ENCODE measurements at places on chromosomes 16 and 17.
A peak's percentile ranks its signal among the peaks of the same experiment; 100 is the strongest.

DNA sequence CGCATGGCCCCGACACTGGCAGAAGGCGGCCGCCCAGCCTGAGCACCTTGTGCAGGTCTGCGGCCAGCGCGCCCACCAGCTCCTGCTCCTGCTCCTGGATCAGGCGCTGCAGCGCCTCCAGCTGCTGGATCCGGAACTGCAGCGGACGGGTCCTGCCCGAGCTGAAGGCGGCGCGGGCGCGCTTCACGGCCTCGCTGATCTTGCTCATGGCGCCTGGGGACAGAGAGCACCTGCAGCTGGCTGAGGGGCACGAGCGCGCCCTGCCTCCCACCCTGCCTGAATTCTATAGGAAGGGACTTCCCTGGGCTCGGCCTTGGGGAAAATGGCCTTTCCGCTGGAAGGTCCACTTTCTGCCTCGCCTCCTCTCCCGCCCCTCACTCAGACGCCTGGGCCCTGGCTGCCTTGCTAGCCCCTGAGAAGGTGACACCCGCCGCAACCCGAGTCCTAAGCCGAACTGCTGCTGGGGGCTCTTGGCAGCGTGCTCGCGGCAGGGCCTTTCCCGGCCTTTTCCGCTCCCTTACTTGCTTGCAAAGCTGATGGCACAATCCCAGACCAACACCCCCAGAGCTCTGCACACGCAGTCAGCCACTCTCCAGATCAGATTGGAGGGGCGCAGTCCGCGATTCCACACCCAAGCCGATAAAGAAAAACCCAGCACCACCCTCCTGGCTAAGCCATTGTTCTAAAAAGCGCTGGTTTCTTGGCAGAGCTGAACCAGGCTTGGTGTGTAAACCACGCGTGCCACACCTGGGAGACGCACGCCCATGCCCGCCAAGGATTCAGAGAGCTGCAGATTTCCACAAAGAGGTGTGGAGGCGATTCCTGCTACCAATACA is 3.0 kb downstream of the ALDH3A1 start:
- peak; percentile 64 for DNase-seq

GRCh38 chr16:75064403-75065148 is 52.0 kb downstream of the LDHD start:
- peak; percentile 19 for DNase-seq

GRCh38 chr17:67245694-67246402 is 852 bp upstream of the HELZ start:
- DNase-seq = no peak

DNA sequence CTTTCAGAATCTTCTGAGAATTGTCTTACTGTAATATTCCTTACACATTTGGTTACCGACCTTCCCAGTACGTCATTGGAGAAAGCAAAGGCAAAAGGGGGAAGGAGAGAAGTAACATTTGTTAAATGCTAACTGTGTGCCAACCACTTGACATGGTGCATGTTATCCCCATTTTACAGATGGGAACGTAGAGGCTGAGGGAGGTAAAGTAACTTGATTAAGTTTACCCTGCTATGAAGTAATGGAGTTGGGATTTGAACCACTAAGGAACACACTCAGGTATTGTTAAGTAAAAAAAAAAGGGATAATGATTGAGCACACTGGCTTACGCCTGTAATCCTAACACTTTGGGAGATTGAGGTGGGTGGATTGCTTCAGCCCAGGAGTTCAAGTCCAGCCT is 156.4 kb downstream of the PRKCA start:
- DNase-seq = no peak

- DNase-seq = no peak
Measured at GRCh38 chr17:17732892-17733670, 51.8 kb downstream of the RAI1 start.

GRCh38 chr17:34393401-34393800 is 30.4 kb upstream of the CCL1 start:
- no peak for DNase-seq

DNA sequence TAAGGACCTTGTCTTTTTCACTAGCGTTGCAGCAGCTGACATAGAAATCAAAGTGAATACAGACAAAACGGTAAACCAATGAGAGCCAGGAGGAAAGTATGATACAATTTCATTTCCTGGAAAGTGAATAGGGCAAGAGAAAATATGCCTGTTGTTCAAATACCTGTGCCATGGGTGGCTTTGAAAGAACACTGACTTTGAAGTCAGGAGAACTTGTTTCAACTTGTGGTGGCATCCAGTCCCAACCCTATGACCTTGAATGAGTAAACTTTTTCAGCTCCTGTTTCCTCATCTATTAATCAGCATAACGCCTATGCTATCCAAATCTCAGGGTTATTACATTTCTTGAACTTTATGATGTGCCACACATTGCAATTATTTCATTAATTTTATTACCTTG is 173.7 kb upstream of the HS3ST3A1 start:
- DNase-seq = no peak

DNA sequence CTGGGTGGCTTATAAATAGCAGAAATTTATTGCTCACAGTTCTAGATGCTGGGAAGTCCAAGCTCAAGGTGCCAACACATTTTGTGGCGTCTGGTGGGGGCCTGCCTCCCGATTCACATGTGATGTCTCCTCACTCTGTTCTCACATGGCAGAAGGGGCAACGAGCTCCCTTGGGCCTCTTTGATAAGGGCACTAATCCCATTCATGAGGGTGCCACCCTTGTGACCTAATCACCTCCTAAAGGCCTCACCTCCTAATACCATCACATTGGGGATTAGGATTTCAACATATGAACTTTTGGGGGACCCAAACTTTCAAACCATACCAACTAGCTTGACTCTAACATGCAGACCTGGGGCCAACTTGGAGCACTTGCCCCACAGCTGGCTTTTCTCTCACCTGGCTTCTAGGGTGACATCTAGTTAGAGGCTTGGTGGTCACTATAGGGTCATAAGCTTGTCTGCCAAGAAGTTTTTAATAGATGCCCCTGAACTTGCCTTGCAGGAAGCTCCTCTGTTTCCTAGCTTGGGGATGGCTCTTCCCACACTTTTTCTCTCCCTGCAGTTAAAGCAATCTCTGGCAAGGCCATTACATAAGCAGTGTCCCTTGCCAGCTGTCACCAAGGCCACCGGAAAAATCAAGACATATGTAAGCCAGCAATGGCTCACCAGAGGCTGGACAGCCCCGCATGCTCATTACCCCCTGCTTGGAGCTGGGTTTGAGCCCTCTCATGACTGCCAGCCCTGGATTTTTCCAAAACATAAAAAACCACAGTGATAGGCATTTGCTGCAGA is 8.4 kb upstream of the MED9 start:
- DNase-seq = no peak

GRCh38 chr16:60641067-60641665 is 1395.1 kb downstream of the CDH8 start:
- DNase-seq = no peak

GRCh38 chr17:27366437-27366836 is 72.5 kb downstream of the WSB1 start:
- no peak for DNase-seq

DNA sequence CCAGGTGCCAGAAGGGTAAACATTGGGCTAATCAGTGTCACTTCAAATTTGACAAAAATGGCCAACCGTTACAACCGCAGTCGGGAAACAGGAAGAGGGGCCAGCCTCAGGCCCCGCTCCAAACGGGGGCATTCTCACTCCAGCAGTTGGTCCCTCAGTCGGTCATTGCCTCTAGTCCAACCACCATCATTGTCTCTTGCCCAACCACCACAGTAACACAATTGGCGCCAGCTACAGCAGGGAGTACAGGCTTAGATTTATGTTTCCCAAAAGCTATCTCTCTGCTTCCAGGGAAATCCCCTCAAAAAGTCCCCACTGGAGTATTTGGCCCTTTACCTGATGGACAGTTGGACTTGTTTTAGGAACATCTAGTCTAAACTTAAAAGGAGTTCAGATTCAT is 20.3 kb downstream of the ALOX15B start:
- DNase-seq = no peak

GRCh38 chr17:49612726-49613125 is 37.1 kb downstream of the NXPH3 start:
- DNase-seq = no peak

DNA sequence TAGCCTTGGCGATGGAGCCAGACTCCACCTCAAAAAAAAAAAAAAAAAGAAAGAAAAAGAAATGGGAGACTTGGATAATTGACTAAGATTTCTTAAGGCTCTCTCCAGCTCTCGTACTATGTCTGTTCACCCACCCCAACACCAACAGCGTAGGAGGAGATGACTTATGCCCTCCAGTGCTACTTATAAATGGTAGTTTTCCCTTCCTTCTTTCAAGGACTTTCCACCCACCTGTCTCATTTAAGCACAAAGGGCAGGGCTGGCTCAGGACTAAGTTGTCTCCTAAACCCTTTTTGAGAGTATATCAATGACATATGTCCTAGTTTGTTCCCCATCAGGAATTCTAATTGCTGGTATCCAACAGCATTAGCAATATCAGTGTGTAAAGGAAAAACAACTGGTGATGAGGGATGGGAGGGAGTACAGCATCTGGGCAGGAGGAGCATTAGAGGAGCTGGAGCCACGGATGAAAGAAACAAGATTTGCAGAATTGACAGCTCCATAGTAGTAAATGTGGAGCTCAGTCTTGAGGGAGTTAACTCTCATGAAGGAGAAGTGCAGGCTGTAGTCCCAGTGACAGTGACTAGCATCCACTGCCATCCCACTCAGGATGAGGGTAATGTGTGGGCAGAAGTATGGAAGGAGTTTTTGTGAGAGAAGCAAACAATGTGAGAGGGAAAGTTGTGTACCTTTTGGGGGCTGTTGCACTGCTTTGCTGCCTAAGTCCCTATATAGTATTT is 17.2 kb downstream of the UBE2Z start:
- DNase-seq = no peak

- DNase-seq = no peak
Measured at GRCh38 chr17:47806026-47806912, 15.3 kb downstream of the OSBPL7 start.

GRCh38 chr17:61247439-61247838 is 152.2 kb upstream of the TBX2 start:
- peak; percentile 5 for DNase-seq

DNA sequence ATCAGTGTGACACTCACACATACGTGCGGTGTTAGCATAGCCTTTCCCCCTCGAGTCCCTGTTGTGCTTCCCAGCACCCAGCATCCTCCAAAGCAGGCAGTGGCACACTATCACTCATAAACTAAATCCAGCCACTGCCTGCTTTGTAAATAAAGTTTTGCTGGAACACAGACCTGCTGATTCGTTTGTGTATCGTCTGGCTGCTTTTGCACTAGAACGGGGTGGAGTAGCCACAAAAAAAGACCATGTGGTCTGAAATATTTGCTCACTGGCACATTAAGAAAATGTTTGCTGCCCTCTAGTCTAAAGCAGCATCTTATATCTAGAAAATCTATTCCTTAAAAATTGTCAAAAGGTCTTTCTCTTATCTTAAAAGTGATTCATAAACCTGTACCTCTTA is 341.2 kb upstream of the ZFHX3 start:
- DNase-seq = no peak

GRCh38 chr16:56310690-56311089 is 114.7 kb downstream of the AMFR start:
- no peak for DNase-seq
